Neural cell (in vitro differentiated cells): ENCODE measurements at places on chromosomes 11 and 22. TPM values are rescaled to one million over a fixed set of nuclear protein-coding genes. Genes with fewer than 3 reads are reported as not detected.

The OR5A1 gene
- not detected in 2 replicates for polyA plus RNA-seq

The RGL4 gene
- not detected in 2 replicates for polyA plus RNA-seq

The MS4A2 gene
- not detected in 2 replicates for polyA plus RNA-seq

The GLYAT gene
- polyA plus RNA-seq: not detected in 2 replicates

The LRRC74B gene
- polyA plus RNA-seq: not detected in 2 replicates

The OR2AG1 gene
- polyA plus RNA-seq: not detected in 2 replicates

The ABTB2 gene
- polyA plus RNA-seq: 0.58 and 0.68 TPM in 2 replicates
